ENCODE measurements at places on chromosomes 2 and 18.

DNA sequence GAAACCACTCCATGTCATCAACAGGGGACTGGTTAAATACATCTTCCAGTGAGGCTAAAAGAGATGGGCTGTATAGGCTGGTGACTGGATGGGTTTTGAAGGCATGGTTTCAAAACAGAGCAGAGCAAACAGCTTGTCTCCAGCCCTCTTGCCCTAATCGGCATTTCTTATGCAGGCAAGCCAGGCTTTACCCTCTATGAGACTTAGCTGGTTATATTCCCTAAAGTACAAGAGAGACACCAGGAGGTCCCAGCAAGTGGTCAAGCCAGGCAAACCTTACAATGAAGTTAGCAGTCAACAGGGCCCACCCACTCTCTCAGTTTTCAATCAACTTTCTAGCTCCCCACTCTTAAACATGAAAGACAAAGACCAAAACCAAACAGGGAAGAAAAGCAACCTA, 19.0 kb downstream of the OSBPL1A start:
- DNase-seq, result no peak

DNA sequence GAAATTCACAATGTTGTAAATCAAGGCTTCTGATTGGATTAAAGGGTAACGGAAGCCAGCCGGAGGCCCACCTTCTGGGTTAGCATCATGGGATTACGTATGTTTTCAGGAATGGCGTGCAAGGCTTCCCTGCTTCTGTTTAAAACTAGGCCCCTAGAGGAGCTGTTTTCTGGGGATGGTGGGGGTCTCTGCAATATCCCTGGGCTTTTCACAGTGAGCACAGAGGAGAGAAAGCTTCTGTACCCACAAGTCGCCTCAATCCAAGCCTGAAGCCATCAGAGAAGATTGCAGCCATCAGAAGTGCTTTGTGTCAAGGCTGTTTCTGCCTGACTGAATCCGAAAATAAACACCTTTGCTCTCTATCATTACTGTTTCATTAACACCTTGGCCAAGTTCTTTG, 226.9 kb upstream of the SMIM21 start:
- no peak for DNase-seq

GRCh38 chr2:16665748-16666448, at the start of gene CYRIA:
CYRIA (minus strand) TSS chr2:16665834; CDS start chr2:16588119, 77,715 bp downstream.
- DNase-seq, result peak; percentile 54

DNA sequence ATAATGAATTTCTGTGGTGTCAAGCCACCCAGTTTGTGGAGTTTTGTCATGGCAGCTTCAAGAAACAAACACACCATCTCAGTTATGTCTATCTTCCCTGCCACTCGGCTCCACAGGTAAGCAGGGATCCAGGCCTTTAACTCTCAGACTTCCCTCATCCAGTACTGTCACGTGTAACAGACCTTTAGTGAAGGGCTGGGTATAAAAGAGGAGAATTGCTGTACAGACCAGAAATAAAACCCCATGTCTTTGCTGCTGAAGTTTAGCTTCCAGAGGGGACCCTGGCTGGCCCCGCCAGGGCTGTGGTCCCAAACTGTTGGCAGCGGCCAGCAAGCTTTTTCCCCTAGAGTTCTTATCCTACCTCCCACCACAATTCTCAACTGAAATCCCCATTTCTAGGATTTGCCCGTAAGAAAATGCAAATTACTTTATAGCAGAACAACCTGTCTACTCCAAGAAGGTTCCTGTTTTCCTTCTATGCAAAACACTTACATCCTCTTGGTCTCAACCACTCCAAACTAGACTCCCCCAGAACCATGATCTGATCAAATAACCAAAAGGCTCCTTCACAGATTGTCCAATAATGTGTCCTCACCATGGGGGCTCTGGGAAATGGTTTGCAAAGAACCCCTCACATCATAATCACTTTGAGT, 438.0 kb upstream of the ID2 start:
- no peak for DNase-seq

DNA sequence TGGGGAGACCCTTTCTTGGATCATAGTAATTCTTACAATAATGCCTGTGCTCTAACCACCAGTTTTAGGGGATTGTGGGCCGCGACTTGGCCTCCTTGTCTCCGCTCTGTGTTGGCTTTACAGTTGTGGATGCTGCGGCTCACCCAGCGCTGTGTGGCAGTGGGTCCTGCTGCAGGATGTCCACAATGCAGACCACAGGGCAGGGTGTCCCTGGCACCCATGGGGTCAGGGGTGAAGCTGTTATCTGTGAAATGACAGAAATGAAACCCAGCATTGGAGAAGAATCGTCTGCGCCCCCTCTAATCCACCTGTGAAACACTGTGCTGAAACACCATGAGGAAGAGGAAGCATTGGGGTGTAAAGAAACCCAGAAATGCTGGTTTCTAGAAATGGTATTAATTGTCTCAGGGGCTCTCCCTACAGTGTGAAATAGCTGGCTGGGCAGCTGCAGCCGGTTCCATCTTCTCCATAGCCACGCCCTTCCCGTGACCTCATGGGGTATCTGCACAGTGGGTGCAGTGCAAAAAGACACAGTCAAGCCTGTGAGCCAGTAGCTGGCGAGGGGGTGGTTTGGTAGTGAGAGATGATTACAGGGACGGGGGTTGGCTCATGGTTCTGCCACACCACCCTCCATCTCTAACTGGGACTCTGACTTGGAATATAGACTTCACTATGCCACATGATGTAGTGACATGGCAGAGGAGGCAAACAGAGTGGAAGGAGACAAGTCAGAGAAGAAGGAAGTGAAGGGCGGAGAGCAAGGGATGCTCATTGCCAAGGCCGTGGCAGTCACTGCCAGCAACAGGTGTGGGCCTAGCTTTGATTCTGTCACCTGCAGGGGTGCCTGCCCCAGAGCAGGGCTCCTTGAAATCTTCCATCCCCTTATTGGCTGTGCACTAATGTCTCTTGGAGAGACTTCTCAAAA, 16.2 kb downstream of the INPP4A start:
- peak; percentile 49 for DNase-seq

- DNase-seq, result no peak
Measured at GRCh38 chr2:206031950-206032567, 53.9 kb downstream of the INO80D start.

- no peak for DNase-seq
Measured at GRCh38 chr2:235958931-235959410, 209.2 kb downstream of the GBX2 start.

DNA sequence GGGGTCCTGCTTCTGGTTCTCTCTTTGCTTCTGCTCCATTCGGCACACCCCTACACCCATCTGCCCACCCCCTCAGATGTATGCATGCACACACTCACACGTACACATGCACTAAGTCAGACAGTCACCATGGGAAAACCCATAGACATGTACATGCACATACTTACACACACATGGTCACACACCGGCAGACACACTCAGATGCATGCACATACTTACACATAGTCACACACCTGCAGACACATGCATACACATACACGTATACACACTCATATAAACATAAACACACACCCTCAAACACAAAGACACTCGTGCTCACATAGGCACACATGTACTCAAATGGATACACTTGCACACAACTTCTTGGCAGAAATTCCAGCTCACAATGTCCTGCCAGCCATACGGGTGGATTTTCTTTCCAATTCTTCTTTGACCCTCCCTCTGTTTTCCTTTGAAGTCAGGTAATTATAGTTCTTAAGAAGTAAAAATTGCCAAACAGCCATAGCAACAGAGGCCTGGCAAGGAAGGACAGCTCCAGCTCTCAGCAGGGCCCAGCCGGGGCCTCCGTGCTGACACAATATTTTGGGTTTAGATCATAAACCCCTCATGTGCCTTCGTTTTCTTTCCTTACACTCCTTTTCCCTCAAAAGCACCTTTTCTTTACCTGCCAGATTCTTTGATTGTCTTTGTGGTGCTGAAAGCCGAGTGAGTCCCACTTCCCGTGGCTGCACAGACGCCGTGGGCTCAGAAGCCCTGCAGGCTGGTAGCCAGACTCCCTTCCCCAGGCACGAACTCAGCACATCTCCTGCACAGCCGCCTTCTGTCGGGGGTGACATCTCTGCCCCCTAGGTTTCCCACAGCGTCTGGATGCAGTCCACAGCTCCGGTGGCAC, 195.7 kb downstream of the ARL4C start:
- DNase-seq, result no peak

- no peak for DNase-seq
Measured at GRCh38 chr2:8643250-8643995, 38.4 kb upstream of the ID2 start.

DNA sequence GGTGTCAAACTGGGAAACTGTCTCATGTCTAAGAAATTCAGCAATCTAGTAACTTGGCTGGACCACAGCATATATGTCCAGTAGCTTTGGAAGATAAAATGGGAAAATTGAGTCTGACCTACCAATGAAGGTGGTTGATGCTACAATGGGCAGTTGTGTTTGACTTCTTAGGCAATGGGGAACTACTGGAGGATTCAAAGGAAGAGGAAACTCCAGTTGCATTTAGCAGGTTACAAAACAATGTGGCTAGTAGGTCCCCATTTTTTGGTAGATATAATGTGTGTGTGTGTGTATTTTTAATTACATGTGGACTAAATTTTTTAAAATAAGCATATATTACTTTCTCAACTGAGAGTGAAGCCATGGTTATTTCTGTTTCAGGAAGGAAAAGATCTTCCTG, 427.7 kb downstream of the NBAS start:
- DNase-seq, result no peak

- DNase-seq, result no peak
Measured at GRCh38 chr18:35822413-35822812, 150.1 kb upstream of the RMP24 start.

- DNase-seq, result no peak
Measured at GRCh38 chr2:240252191-240252871, 111.9 kb upstream of the OTOS start.

GRCh38 chr2:127024769-127025358, 82.1 kb downstream of the BIN1 start:
- DNase-seq, result peak; percentile 43

GRCh38 chr2:60408811-60409530, 144.5 kb downstream of the BCL11A start:
- DNase-seq, result no peak

Measured in left colon (tissue), 2 donors.